CD4-positive, CD25-positive, alpha-beta regulatory T cell (primary cell): ENCODE measurements at places on chromosomes 1 and 21.

GRCh38 chr1:205568469-205569361, 63.1 kb downstream of the ELK4 start:
- no peak for DNase-seq

- DNase-seq = peak; percentile 59
These were observed 479 bp downstream of the POGK start for GRCh38 chr1:166839600-166840308.

GRCh38 chr21:38822778-38823238, 17.1 kb downstream of the ETS2 start:
- DNase-seq = no peak

DNA sequence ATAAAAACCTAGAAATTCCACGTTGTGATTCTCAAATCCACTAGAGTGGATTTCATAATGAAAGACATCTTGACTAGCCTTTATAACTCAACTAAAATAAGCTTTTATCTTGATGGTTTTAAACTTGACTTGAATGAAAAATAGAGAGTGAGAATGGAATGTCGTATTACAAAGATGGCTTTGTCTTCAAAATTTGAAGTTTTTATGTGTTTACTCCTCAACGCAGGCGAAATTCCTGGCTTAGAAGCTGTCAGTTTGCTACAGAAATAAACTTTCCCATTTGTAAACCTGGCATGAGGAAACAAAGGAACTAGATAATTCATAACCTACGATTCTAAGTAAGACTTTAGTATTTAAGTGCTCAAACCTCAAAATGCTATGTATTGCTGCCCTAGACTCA, 90.0 kb upstream of the KRTAP19-8 start:
- DNase-seq = no peak

DNA sequence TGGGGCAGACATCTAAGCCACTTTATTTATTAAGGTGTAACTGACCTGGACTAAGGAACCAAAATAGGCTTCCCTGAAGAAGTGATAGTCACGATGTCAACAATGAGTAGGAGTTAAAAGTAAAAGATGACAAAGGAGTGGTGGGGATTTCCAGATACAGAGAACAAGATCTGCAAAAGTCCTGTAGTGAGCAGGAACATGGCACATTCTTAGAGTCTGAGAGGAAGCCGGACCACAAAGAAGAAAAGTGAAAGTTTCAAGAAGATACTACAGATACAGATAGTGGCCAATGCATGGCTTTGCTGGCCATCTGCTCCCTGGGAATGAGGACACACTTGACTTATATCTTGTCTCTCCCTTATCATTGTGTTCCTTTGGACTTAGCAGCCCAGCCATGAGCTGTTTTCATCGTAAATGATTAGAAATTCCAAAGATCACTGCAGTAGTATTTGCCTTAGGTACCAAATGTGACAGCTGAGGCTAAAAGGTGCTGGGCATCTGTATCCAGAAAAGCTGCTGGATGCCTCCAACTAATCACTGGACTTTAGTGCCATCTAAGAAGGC, 302.4 kb upstream of the NR5A2 start:
- no peak for DNase-seq

- no peak for DNase-seq
These were observed 9.9 kb downstream of the CFAP410 start for GRCh38 chr21:44329086-44329889.

DNA sequence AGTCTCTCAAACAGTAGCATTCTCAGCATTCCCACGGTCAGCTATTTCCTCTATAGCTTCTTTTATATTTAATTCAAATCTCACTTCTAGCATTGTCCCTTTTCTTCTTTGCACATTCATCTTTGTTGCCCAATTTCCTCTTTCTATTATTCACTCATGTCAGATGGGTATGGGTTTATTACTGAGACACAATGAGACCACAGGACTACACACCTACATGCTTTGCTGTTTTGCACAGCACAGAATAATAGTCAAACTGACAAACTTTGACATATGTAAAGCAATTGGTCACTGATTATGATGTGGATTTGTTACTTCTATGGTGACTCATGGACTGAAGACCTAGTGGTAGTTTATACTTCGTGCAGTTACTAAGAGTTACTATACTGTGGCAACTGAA, 5.8 kb upstream of the CD1C start:
- DNase-seq = no peak

GRCh38 chr1:113871597-113872113, at the start of gene PTPN22:
Gene PTPN22 (minus strand): TSS chr1:113871712.
- peak; percentile 95 for DNase-seq

DNA sequence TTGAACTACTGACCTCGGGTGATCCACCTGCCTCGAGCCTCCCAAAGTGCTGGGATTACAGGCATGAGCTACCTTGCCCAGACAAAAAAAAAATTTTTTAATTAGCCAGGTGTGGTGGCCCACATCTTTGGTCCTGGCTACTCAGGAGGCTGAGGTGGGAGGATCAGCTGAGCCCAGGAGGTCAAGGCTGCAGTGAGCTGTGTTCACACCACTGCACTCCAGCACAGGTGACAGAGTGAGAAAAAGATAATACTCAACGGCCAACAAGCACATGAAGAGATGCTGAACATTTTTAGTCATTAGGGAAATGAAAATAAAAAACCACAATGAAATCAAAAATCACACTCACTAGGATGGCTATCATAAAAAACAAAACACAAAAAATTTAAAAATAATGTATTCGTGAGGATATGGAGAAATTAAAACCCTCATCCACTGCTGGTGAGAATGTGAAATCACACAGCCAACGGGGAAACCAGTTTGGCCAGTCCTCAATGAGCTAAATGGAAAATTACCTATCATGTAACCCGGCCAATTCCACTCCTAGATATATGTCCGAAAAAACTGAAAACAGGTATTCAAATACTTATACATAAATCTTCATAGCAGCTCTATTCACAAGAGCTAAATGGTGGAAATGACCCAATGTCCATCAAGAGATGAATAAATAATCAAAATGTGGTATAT, 41.2 kb downstream of the ENAH start:
- DNase-seq = no peak

DNA sequence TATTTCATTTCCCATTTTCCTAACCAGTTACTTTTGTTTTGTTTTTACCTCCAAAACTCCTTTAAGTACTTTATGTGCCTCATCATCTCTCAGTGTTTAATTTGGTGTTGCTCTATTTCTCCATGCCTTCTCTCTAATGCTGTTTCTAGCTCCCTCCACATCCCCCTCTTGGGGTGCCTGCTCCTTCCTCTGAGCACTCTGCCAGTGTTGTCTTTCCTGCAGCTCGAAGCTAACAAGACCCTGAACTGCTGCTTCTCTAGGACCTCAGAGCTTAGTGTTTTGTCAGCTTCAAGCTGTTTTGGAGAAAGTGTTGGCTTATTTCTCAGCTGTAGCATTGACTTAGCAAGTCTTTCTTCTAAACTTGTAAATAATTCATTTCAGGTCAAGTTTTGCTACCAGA, 290.6 kb downstream of the DPYD start:
- DNase-seq = no peak

GRCh38 chr1:151542710-151543129, 2.6 kb downstream of the TUFT1 start:
- no peak for DNase-seq

DNA sequence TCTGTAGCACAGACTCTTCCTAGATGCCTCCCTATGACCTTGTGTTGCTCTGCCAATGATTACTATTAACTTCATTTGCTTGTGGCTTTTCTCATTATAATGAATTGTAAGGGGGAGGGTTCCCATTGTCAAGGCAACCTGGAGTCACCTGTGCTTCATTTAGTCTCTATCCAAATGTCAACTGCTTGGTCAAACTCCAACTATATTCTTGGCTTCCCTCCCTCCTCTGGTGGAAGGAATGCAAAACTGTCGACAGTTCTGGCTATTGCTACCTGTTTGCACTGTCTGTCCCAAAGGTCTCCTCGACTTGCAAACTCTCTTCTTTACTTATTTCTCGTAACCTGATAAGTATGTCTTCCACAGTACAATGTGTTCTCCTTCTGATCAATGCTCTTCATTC, 100.3 kb downstream of the CACNA1E start:
- no peak for DNase-seq

GRCh38 chr1:192927496-192927895, 118.7 kb downstream of the RGS2 start:
- no peak for DNase-seq

- no peak for DNase-seq
These were observed 178.5 kb downstream of the ZC3H11B start for GRCh38 chr1:219434285-219434922.

DNA sequence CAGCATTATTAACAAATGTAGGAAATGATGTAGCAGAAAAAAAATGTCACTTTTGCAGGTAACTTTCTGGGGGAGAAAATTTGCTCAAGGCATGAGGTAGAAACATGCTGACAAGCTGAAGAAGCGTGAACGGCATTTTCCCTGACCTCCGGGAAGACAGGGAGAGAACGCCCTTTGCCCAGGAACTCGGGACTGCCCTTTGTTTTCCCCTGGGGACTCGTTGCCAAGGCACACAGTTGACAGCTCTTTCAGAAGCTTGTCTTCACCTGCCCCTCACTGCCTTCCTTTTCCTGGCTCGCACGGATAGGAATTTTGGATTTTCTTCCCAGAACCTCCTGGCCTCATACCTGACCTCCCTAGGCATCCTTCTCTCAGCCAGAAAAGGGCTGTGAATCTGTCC, 52.7 kb upstream of the COA6 start:
- DNase-seq = no peak

GRCh38 chr1:151790940-151791651, 796 bp upstream of the TDRKH start:
- no peak for DNase-seq

- DNase-seq = no peak
These were observed 72.7 kb downstream of the HUNK start for GRCh38 chr21:31945546-31945945.

GRCh38 chr1:35557611-35558373, at the start of gene NCDN:
Gene NCDN (plus strand): TSS chr1:35557799. CDS start chr1:35558191, 392 bp downstream.
- DNase-seq = peak; percentile 94

DNA sequence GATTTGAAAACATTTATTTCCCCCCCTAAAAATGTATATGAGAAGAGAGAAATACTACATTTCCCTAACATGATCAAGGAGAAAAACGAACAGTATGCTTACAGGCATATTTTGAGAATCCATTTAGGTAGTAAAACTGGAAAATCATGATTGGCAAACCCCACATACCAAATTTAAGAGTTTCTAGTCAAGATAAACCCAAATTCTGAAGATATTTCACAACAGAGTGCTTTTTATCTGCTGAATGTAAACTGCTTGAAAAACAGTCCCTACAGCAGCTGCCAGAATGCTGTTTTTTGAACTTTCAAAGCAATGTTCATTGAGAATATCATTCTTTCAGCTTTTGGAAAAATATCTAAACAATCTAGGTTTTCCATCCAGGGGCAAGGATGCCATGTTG, 31.0 kb downstream of the ASH1L start:
- no peak for DNase-seq

GRCh38 chr1:90616395-90616794, 100.7 kb downstream of the BARHL2 start:
- DNase-seq = no peak

DNA sequence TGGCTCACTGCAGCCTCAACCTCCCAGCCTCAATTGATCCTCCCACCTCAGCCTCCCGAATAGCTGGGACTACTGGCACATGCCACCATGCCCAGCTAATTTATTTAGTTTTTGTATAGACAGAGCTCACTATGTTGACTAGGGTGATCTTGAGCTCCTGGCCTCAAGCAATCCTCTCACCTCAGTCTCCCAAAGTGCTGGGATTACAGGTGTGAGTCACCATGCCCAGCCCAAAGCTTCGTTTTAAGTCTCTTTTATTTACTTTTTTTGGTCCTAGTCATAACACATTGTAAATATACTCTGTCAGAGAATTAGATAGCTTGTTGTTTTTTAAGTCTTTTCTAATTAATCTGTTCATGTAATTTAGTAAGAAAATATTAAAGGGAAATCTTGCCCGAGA, 42.8 kb downstream of the KCNK1 start:
- no peak for DNase-seq

GRCh38 chr1:17875171-17875881, 120.2 kb downstream of the ACTL8 start:
- no peak for DNase-seq

- no peak for DNase-seq
These were observed 7.5 kb upstream of the PLCH2 start for GRCh38 chr1:2468540-2468939.

DNA sequence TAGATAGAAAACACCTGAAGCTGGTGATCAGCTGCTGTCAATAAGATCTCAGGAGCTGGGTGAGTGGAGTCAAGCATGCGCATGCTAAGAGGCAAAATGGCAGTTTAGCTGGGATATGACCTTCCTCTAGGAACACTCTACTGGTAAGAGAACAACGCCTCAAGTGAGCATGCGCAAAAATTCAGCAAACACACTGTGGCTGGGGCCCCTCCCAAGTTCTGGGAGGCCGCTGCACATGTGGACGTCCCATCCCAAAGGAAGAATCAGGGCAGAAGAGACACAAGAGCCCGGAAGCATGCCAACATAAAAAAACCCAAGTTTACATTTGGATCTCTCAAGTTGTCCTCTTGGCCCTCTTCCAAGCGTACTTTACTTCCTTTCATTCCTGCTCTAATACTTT, 126.3 kb upstream of the F3 start:
- no peak for DNase-seq

DNA sequence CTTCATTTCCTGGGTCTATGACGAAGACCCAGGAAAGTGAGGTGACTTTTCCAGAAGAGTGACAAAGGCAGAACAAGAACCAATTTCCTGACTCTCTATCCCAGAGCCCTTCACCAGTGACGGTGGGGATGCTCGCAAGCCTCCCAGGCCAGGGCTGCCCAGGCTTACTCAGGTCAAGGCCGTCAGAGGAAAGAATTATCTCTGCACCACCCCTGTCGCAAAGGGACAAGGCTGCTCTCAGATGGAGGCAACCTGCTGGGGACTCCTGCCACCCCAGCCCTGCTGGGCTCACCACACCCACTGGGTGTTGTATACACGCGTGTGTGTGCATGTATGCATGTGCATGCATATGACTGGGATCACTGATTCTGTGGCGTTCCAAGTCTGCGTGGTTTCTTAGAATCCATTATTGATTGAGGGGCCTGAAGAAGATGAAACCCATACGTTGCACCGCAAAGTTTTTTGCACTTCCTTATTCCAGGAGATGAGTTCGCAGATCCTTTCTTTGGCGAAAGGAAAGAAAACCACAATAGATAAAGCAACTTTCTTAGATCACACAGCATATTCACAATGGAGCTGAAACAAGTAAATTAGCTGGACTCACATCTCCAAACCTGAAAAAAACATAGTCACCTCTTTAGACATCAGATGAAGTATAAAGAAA, 255.8 kb downstream of the RHOU start:
- DNase-seq = no peak

GRCh38 chr1:198664068-198664788, 25.4 kb downstream of the PTPRC start:
- DNase-seq = no peak
